ENCODE measurements at places on chromosomes 12 and 14.

DNA sequence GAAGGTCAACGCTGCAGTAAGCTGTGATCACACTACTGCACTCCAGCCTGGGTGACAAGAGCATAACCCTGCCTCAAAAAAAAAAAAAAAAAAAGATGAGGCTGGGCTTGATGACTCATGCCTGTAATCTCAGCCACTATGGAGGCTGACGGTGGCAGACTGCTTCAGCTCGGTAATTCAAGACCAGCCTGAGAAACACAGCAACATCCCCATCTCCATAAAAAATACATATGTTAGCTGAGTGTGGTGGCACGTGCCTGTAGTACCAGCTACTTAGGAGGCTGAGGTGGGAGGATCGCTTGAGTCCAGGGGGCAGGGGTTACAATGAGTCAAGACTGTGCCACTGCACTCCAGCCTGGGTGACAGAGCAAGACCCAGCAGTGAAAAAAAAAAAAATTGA, 50.4 kb downstream of the GXYLT1 start:
- no peak for DNase-seq

GRCh38 chr12:95838125-95838524, 20.6 kb upstream of the SNRPF start:
- no peak for DNase-seq

DNA sequence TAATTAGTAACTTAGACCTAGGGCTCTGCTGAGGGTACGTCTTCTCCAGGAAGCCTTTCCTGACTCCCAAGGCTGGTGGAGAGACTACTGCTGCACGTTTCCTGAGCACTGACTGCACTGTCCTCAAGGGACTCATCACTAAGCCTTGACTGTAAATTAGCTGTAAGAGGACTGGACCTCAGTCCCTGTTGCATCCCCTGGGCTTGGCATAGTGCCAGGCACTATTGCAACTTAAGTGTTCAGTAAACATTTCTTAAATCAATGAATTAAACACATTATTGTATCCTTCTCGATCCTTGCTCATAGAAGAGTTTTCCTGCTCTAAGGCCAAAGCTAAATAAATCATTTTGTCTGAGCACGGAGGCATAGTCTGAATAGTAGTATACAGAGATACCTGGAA, 31.9 kb upstream of the IFNG-AS1 start:
- DNase-seq = no peak

DNA sequence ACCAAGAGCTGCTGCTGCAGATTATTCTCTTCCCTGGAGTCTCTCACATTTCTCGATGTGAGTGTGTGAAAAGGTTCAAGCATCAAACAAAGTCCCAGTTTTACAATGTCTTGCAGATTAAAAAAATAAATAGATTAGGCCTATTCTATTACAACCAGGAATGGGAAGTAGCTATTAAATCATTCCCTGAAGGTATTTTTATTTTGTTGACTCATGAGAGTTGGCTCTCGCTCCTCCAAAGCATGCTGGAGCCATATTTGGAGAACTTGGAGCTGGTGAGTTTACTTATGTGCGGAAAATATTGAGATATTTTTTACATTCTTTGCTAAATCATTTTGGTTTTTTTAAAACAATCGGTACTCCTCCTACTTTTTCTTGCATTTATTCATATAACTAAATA, 572.3 kb downstream of the ETNK1 start:
- no peak for DNase-seq

- no peak for DNase-seq
Observed at GRCh38 chr12:2281446-2281845, 228.7 kb downstream of the CACNA1C start.

- no peak for DNase-seq
Observed at GRCh38 chr12:120979220-120979861, 998 bp downstream of the HNF1A start.

- DNase-seq = no peak
Observed at GRCh38 chr14:100065942-100066574, 836 bp downstream of the EVL start.

GRCh38 chr14:81751198-81751597, 217.5 kb upstream of the SEL1L start:
- no peak for DNase-seq

DNA sequence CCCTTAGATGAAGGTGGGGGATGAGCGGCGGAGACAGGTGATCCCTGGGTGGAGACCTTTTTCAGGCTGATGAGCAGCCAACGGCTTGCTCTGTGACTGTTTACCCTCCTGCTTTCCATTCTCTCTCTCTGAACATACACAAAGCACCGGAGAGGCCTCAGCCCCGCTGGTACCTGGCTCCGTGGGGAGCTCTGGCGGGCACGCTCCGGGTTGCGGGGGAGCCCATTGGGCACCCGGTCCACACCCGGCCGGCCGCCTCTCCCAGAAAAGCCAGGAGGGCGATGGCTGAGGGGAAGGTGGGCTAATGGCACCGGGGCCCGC, 545 bp downstream of the SMARCC2 start:
- no peak for DNase-seq

DNA sequence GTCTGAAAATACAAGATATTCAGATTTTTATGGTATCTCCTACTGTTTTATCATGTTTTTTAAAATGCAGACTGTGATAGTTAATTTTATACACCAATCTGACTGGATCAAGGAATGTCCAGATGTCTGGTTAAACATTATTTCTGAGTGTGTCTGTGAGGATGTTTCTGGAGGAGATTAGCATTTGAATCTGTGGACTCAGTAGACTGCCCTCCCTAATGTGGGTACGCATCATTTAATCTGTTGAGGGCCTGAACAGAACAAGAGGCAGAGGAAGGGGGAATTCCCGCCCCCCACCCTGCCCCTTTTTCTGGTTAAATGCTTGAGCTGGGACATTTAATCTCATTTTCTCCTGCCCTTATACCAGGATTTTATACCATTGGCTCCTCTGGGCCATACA, 72.1 kb downstream of the AVPR1A start:
- DNase-seq = no peak

GRCh38 chr12:19884021-19884492, 444.8 kb downstream of the AEBP2 start:
- DNase-seq = no peak

GRCh38 chr12:101714877-101715444, 17.5 kb downstream of the CHPT1 start:
- no peak for DNase-seq

All from tibial artery (tissue), 4 donors.